Thymus (tissue), 14 donors: ENCODE measurements at places on chromosomes 7 and 10. TPM values are rescaled to one million over a fixed set of nuclear protein-coding genes. Genes with fewer than 3 reads are reported as not detected.

GRCh38 chr10:120979435-120980278 is 128.5 kb downstream of the WDR11 start:
- H3K4me3 ChIP-seq, result peak overlapping the region; percentile 3
- H3K27me3 ChIP-seq, result peaks cover 23% of the 10 kb centered on the region
- DNase-seq, result no peak

Gene AKR1C4
- polyA plus RNA-seq, result 0.02 TPM

- H3K4me3 ChIP-seq, result no peak overlapping the region
- no peak for DNase-seq
- H3K27me3 ChIP-seq, result no peaks in the 10 kb centered on the region
- H3K4me1 ChIP-seq, result no peaks in the 10 kb centered on the region
These were observed 395.6 kb upstream of the ETV1 start for GRCh38 chr7:14385074-14385473.

- no peaks in the 10 kb centered on the region for H3K4me1 ChIP-seq
- peak; percentile 51 for DNase-seq
- no peaks in the 10 kb centered on the region for H3K36me3 ChIP-seq
- H3K4me3 ChIP-seq, result no peak overlapping the region
These were observed 149.6 kb downstream of the C10orf105 start for GRCh38 chr10:71569775-71570588.
